Myocyte (in vitro differentiated cells): ENCODE measurements at places on chromosomes 6 and 20.

DNA sequence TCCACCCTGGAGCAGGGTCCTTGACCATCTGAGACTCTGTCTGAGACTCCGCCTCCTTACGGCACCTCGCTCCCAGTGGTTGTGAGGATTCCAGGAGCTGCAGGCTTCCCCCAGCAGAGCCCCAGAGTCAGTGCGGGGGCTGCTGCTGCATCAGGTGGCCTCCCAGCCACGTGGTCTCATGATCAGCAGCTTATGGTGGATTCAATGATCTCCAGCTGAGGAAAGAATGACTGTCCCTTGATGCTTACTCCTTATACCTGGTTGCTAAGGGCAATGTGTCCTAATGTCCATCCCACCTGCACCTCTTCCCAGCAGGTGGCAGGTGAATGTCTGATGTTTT is 40.0 kb downstream of the SLC22A1 start:
- DNase-seq: no peak

DNA sequence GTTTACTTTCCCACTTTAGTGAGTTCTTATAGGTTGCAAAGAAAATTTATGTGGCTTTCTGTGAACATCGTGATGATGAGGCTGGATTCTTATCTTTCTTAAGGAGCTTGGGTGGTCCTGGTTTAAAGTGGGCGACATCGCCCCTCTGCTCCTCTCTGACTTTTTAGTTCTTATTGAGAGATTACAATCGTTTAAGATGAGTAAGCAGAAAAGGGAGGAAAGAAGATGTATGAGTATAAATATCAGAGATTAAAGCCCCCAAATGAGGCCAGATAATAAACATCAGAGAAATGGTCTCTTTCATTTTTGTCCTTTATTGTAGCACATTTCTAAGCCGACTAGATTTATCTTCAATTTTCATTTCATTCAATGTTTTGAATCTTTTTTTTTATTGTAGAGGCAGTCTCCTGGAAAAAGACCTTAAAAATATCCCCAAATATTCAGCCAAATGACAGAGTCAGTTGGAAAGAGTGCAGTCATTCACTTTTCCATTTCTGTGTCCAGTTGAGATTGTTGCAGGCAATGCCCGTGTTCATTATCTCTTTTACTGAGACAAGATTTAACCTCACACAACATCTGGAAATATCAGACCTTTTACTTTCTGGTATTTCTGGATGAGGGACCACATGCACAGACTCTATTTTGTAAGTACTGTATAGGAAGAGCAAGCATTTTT is 62.0 kb upstream of the PDE7B start:
- no peak for DNase-seq

DNA sequence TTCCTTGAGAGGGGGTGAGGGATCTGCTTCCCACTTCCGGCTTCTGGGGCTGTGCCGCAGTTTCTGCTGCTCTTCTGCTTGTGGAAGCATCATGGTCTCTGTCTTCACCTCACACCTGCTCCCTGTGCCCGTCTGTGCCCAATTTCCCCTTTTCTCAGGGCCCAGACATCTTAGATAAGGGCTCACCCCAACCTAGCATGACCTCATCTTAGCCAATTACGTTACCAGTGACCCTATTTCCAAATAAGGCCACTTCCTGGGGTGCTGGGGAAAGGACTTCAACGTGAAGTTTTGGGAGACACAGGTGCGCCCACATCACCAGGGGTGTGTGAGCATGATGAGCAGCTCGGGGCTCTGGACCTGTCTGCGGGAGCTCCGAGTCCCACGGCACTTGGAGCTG is 20.7 kb upstream of the RBBP8NL start:
- DNase-seq: no peak

GRCh38 chr6:44300292-44300823 is 12.8 kb downstream of the AARS2 start:
- no peak for DNase-seq

DNA sequence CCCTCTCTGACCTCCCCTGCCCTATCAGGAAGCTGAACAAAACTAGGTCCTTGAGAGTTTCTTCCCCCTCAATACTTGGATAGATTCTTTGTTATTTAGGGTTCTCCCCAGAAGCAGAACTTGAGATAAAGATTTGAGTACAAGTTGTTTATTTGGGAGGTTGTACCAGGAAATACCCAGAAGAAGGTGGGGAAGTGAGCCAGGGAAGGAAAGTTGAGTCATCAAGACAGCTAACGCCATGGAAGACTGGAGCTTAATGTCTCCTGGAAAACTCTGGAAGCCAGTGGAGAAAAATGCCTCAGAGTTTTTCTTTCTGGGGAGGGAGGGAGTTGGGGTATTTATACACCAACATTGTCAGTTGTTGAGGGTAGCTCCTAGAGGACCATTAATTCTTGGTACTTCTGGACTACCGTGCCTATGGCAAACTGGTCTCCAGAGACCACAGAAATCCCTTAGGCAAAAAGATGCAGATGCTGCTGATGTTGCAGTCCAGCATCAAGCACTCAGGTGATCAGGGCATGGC is 102.6 kb upstream of the ZFP64 start:
- DNase-seq: no peak
